ENCODE measurements at places on chromosomes 5 and 9.

- DNase-seq: no peak
Observed at GRCh38 chr9:77544546-77544945, 103.6 kb downstream of the GNA14 start.

- DNase-seq: no peak
Observed at GRCh38 chr9:21070171-21070571, 7.6 kb downstream of the IFNB1 start.

DNA sequence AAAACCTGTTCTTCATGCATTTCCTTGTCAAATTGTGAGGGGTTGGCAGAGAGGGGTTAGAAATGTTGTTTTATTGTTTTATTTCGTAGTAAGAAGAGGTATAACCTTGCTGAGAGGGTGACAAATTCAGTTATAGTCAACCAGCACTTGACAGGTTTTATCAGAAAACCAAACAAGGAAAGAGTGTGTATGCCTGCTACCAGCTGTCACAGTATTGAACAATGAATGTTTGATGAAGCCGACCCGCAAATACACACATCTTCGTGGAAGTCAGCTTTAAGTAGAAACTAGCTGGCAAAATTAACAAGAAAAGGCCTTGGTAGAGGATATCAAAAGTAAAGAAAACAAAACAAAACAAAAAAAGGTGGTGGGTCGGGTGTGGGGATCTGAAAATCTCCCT is 214.6 kb upstream of the TLE4 start:
- DNase-seq: no peak

- no peak for DNase-seq
Observed at GRCh38 chr5:3605298-3606010, 9.8 kb downstream of the IRX1 start.

- peak; percentile 78 for DNase-seq
Observed at GRCh38 chr5:35924950-35925722, 13.3 kb downstream of the CAPSL start.

DNA sequence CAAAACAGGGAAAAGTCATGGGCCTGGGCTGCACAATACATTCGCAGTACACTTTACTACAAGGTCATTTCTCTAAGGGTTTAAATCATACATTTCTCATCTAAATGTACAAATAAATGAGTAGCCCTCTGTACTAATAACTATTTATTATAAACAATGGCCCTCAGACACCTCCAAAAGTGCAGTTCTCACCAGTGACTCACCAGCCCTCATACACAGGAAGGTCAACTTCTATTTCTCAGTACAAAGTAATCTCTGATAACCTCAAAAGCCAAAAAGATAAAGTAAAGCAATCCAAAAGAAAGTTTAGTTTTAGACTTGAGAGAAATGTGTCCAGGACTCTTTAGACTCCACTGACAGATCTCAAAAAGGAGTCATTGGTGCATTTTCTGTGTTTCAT is 1258.1 kb upstream of the CDH6 start:
- no peak for DNase-seq

DNA sequence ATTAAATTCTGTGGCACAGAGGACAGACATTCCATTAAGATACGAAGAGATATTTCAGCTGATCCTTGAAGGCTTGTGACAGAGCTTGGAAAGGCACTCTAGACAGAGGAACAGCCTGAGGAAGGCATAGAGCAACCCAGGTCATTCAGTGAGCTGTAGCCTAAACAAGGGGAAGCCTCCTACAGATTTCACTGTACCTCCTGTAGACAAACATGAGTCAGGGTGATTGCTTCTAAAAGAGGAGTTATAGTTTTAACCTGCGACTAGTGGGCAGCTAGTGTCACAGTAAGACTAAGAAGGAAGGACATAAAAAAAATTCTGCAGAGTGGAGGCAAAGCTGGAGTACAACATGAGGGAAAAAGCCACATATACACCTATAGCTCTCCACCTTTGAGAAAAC is 43.5 kb upstream of the ANKDD1B start:
- DNase-seq: no peak

DNA sequence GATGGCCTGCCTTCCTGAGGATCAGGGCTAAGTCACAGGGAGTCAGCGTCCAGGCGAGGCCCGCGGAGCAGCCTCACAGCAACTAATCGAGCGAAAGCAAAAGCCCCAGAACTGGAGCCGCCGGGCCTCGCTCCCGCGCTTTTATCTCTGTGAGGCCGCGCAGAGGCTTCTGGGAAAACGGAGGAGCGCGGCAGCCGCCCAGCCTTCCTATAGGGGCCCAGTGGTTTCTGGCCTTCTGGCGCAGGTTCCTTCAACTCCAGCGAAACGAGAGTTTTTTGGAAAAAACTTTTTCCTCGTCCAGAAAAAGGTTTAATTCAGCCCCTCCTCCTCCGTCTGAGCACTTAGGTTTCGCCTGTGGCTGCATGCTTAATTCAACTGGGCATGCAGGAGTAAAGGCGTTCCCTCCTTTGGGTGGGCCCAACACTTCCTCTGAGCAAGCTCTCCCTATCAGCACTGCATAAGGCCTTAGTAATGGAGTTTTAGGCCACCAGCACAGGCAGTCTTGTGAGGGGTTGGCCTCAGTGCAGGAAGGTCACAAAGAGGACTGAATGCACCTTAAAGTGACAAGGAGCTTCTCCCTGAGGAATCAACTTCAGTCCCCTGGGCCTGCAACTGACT is at the start of gene MEIKIN:
Gene MEIKIN, minus strand, starts transcription at position 113 of the 618 bp plus-strand sequence. CDS start 158 bp downstream, outside the sequence.
- no peak for DNase-seq

- DNase-seq: no peak
Observed at GRCh38 chr5:115100319-115100955, 69.3 kb downstream of the TRIM36 start.

DNA sequence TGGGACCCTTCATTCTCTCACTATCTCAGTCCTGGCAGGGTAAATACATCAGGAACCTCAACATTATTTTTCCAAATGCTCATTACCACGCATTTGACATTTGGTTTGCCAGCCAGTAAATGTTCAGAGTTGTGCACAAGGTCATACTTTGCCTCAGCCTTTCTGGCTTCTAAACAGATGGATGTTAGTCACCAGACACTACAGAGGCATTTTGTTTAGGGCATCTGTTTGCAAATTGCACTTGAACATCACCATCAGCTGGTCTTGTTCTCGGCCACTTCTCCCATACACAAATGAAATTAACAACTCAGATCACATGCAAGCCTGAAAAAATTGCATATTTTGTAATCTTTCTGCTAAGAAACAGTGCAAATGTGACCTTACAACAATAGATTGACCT is 75.0 kb upstream of the SLC1A1 start:
- no peak for DNase-seq

DNA sequence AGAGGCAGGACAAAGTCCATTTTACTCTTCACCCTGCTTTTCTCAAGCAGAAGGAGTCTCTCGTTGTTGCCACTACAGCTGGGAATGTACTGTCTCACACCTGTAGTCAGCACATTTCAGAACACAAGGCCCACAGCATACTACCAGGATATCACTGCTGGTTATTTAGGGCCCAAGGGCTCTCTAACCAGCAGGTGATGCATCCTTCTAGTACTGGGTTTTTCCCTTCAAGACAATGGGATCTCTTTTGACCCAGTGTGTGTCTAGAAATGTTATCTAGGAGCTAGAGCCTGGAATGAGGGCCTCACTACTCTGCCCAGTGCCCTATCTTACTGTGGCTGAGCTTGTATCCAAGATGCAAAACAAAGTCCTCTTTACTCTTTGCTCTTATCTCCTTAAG is 235.1 kb upstream of the PRR16 start:
- DNase-seq: no peak

- peak; percentile 15 for DNase-seq
Observed at GRCh38 chr9:21789541-21790037, 12.8 kb upstream of the MTAP start.

DNA sequence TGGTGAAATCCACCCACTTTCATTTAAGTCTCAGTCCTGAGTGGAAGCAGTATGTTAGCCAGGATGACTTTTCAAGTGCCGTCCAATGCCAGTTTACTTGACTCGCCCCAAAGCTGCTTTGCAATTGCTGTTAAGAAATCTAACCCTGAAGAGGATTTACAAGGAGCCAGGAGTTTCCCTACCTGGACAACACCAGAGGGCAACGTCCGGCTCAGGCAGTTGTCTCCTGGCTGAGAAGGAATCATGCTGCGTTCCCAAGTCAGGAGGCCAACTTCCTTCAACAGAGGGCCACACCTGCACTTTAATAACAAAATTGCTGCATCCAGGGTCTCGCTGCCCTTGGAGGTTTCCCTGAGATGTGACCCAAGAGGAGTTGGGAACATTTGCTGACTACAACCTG is 65.8 kb downstream of the BOD1 start:
- no peak for DNase-seq

DNA sequence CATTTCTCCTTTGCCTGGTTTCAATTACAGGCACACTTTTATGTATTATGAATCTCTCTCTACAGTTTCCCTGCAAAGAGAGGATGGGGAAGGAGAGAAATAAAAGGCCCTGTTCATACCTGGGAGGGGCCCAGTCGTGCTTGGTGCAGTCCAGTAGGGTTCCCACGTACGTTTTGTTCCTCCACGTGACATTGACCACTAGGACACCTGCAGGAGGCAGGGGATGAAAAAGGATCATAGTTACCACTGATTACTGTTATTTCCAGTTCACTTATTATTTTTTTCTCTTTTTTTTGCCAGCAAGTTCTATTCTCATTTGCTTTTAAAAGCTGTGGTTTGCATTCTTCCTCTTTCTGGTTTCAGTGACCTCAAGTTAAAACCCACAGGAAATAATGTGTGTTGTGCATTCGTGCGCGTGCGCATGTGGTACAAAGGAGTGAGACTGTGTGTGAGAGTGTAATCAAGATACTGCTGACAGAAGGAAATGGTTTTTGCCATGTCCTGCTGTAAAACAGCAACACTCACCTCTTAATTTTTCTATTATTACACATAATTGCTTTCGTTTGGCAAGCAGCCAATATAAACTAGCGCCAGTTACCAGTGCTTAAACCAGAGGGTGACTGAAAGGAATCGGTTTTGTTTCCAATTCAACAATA is 96.8 kb downstream of the ZNF608 start:
- DNase-seq: peak; percentile 22

DNA sequence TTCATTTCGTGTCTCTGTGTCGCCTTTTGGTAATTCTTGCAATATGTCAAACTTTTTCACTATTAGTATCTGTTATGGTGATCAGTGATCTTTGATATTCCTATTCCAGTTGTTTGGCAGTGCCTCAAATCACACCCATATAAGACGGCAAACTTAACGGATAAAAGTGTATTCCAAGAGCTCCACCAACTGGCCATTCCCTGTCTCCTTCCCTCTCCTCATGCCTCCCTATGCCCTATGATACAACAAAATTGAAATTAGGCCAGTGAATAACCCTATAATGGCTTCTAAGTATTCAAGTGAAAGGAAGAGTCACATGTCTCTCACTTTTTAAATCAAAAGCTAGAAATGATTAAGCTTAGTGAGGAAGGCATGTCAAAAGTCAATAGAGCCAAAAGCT is 74.8 kb downstream of the CDK5RAP2 start:
- DNase-seq: no peak

DNA sequence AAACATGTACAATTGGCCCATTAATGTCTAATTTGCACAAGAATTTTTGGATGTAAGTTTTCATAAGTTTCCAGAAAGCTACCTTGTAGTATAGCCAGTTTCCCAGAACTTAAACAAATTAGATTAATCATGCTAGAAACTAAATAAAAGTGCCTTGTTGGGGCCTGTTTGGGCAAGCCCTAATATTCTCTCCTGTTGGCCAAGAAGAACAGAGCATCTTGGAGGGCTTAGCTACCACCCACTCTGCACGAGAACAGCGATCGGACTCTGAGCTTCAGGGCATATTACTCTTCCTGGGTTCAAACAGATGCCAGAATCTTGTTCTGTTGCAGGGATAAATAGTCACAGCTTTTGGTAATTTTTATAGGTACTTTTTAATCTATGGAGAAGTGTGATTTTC is 88.2 kb downstream of the GAS1 start:
- DNase-seq: no peak
